ENCODE measurements at places on chromosomes 6 and 20.

GRCh38 chr20:58260006-58260405 is 31.6 kb upstream of the ANKRD60 start:
- no peak for DNase-seq

DNA sequence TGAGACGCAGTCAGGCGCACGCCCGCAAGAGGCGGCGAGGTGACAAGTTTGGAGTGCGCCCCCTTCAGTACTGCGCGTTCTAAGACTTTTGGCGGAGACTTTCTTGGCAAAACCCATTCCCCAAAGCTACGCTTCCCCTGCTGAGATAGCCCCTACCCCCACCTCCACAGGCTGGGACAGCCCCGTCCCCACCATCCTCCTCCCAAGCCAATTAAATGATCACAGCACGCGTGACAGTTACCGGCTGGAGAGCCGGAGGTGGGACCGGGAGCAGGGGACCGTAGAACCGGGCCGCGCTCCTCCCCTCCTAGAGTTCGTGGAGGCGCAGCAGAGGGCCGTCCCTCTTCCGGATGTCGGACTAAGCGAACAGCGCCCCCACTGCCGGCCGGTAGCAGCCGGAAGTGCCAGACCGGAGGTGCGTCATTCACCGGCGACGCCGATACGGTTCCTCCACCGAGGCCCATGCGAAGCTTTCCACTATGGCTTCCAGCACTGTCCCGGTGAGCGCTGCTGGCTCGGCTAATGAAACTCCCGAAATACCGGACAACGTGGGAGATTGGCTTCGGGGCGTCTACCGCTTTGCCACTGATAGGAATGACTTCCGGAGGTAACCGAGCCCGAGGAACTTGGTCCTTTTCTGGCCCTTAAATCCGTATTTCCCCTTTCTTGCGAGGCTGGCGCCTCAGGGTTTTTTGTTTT is at the start of gene TOMM6:
TOMM6 (plus strand) TSS at position 476 of the 699 bp plus-strand sequence; CDS start at position 480, 4 bp downstream.
- peak; percentile 96 for DNase-seq

GRCh38 chr20:48131581-48131980 is 346.3 kb upstream of the SULF2 start:
- DNase-seq: peak; percentile 64

GRCh38 chr6:119493980-119494379 is 144.4 kb upstream of the MAN1A1 start:
- no peak for DNase-seq

DNA sequence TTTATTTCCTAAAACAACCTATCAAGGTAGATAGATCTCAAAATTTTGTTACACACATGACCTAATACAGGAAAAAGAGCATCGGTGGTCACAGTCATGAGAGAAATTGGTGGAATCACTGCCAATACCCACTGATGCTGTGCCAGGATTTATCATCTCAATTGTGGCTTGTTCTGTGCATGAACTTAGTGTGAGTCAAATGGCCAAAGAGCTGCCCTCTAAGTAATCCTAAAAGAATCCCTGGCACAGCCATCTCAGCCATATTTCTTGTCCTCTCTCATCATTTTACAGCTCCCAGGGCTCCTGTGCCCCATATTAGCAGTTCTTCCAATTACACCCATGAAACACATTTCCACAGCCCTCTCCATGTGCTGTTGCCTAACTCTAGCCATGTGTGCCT is 6.1 kb downstream of the GSTA5 start:
- no peak for DNase-seq

DNA sequence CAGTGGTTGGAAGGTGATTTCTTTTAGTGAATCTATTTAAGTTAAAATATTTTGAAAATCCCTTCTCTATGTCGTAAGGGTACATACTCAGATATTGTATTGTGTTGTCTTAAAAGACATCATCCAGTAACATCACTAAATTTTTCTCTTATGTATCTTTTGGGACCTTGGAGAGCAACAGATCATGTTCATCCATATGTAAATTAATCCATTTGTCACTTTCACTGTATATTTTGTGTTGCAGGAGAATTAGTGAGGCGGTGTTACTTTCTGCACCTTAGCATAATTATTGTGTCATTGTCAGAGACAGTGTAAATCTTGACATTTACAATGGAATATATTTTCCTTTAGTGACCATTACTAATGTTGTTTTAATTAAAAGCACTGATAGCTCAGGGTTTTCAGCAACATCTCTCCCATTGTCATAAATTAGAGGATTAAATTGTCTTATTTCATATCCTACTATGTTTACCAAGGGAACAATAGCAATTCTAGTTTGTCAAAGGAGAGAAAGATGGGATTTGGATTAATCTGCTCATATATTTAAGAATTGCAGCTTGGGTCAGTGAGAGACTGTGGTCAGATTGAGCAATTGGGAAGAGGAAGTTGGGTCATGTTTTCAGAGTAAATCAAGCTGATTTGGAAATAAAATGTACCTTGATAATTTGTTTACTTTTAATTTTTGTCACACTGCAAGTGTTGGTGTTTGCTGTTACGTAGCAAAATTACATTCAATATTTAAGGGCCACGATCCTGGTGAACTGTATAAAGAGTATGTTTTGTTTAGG is 22.7 kb downstream of the DOK5 start:
- peak; percentile 59 for DNase-seq

GRCh38 chr20:4261333-4262284 is 246.3 kb upstream of the RNF24 start:
- DNase-seq: no peak

DNA sequence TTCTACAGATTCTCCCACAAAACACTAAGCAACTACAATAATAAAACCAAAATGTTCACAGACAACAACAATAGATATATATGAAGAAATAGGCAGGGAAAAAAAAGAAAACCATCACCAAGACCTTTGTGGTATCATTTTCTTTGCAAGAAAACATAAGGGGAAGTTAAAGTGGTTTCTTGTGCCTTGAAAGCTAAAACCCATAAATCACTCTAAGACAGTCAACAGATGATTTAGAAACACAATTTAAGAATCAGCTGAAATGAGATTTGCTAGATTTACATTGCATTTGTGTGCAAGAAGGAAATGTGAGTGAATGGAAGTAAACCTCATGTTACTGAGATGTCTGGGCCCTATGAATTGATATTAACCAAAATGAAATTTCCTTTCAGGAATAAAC is 1265.4 kb upstream of the GJE1 start:
- no peak for DNase-seq

DNA sequence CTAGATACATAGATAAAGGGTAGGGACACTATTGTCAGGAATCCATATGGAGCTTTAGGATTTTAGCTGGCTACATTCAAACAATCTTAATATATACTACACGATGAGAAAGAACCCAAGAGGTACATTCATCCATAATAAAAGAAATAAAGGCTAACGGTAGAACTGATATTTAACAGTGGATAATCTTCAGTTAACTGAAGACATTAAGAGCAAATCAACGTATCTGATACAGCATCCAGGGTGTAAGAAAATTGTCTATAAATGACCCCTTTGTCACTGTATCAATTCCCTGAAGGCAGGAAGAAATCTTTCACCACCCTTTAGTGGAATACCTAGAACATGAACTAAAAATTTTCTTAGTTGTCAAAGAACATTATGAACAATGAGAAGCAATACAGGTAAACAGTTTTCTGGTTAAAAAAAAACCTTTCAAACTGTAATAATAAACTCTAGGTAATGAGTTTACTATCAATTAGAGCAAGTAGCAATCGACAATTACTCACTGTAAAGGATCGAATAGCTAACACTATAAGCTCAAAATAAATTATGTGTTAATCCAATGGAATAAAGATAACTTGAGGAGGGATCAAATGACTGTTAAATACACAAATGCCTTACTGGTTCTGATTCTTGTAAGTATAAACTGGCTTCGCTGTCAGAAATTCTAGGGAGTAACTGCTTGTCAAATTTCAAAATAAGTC is 11.8 kb downstream of the ROMO1 start:
- no peak for DNase-seq

- DNase-seq: peak; percentile 31
Measured at GRCh38 chr6:84804720-84805119, 40.3 kb upstream of the TBX18 start.

GRCh38 chr6:14742171-14742570 is 503.7 kb upstream of the JARID2 start:
- DNase-seq: no peak

- DNase-seq: peak; percentile 45
Measured at GRCh38 chr20:50920997-50921396, 10.2 kb downstream of the ADNP start.
